ENCODE measurements at places on chromosomes 3 and 15.

- DNase-seq, result peak; percentile 7
Measured at GRCh38 chr3:177905173-177906125, 630.8 kb upstream of the KCNMB2 start.

- no peak for DNase-seq
Measured at GRCh38 chr3:10205451-10206165, 40.9 kb downstream of the IRAK2 start.

DNA sequence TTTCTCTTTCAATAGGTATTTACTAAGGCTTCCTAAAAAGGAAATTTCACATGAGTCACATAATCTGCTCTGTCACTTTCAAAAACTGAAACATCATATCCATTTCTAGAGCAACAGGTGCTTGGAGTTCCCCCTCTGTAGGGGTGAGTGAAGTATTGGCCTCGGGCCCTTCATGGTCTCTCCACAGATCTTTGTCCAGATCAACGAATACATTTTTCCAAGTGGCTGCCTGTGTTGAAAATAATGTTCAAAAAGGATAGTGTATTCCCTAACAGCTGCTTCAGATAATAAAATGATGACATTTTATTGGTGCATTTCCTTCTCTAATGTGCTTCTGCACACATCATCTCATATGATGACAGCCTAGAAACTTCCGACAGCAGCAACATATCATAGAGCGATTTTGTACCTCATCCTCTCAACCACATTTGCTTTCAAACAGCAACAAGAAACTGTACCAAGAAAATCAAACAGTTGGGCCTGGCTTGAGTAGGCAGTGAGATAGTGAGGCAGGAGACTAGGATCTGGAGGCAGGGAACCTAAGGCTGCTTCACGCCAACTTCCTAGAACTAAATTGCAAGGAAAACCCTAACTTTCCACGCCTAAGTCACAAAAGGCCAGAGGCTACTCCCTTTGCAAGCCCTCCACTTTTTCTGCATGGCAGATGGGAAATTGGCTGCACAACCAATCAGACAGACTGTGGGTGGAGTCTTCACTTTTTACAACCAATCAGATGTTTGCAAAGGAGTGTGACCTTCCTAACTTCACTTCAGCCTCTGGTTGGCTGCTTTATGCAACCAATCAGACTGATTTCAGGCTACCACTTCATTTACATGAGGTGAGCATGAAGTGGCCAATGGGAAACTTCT lies 340.2 kb downstream of the LRRC3B start:
- no peak for DNase-seq

DNA sequence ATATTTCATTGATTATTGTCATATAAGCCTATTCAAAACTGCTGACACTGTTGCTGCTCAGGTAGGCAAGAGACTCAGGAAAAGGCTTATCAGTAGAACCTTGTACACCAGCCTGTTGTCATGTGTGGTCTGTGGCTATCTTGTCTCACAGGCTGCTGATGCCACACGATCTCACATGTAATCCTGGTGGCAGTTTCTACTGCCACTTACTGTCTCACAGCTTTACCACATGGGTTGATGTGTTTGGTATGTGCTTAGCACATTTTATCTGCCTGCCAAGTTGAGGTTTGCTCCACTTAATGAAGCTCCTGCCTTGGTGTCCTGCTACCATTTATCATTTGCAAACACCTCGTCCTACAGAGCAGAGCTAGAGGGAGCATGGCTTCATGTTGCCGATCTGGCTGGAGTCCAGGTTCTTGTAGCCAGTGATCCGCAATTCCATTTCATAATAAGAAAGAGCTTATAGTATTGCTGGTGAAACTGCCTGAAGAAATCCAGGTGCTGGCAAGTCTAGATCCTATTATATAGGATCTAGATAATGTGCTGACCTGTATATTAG lies 637.9 kb downstream of the NLGN1 start:
- DNase-seq, result no peak

DNA sequence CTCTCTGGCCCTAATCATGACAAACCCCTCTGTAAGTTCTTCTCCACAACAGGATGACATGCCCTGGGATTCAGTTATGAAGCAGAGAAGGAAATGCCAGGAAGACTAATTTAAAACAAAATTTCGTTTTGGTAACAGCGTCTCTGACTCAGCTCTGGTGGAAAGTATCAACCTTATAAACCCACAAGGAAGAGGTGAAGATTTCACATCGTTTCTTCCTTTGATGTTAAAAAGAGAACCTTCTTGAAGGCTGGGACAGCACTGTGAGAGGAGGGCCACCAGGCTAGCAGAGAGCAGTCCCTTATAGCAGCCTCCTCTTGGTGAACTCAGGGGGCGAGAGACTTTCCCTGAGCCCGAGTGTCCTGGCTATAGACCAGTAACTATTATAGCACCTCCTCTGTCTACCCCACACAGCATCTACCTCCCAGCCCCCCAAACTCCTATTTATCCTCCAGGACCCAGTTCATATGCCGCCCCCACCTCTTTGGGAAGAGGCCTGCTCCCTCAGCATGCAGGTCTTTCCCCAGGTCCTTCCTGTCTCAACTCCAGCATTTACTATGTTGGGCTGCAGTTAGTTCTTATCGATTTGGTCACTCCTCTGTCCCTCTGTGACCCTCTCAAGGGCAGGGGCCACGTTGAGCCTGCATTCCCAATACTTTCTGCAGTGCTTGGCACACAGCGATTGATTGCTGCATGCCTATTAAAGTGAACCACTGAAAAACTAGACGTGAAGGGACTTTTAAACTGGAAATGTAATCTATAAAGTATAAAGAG lies 321.5 kb upstream of the ICE2 start:
- no peak for DNase-seq

DNA sequence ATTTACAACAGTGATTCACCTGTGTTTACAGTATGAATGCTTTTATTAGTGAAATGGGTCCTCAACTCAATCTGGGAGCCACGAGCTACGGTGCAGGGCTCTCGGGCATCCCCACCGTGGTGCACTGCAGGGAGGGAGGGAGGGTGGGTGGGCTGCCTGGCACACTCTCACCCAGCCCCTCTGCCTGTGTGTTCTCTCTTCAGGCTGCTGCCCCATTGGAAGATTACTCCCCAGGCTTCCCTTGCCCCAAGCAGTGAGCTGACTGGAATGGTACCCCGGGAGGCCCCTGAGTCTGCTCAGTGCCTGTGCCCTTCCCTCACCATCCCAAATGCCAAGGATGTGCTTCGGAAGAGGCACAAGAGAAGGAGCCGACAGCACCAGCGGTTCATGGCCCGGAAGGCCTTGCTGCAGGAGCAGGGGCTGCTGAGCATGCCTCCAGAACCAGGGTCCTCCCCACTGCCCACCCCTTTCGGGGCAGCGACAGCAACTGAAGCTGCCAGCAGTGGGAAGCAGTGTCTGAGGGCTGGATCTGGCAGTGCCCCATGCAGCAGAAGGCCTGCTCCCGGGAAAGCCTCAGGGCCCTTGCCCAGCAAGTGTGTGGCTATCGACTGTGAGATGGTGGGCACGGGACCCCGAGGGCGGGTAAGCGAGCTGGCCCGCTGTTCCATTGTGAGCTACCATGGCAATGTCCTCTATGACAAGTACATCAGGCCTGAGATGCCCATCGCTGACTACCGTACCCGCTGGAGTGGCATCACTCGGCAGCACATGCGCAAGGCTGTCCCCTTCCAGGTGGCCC lies 5.0 kb downstream of the AEN start:
- no peak for DNase-seq

DNA sequence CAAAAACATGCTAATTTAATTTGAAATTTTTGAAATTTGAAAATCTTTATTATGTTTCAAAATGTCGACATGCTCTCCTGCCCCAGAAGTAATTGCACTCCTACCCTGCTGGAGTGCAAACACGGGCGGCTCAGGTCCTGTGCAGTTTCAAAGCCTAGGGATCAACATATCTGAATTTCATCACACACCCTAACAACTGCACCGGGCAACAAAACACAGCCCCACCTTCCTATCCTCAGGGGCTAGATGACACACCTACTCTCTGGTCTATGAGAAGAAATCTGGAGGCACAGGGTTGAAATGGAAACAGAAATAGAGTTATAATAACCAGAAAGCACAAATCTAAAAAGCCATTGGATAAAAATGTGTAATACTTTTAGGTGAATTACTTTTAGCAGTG lies 61.4 kb downstream of the BFSP2 start:
- DNase-seq, result no peak

- DNase-seq, result no peak
Measured at GRCh38 chr3:128041344-128041743, 10.9 kb upstream of the SEC61A1 start.

DNA sequence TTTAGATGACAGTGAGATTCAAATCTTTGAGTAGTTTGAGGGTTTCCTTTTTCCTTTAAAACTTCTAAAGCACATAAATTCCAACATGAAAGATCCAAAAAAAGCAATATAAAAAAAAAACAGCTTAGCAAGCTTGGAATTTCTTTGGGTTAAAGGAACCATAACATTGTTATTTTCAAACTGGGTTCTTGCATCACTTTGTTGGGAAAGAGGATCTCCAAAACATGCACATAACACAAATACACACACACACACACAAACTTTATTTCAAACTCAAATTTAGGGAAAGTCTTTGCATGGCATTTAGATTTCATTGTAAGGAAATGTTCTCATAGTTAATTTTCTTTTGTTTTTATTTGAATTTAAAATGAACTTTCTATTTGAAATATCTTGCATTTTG lies 79.2 kb upstream of the COL8A1 start:
- no peak for DNase-seq

- DNase-seq, result no peak
Measured at GRCh38 chr3:53775834-53776251, 70.4 kb downstream of the CHDH start.

GRCh38 chr3:99532246-99532645 lies 106.1 kb upstream of the COL8A1 start:
- DNase-seq, result peak; percentile 29

GRCh38 chr3:12986031-12986430 lies 87.2 kb downstream of the IQSEC1 start:
- DNase-seq, result no peak

DNA sequence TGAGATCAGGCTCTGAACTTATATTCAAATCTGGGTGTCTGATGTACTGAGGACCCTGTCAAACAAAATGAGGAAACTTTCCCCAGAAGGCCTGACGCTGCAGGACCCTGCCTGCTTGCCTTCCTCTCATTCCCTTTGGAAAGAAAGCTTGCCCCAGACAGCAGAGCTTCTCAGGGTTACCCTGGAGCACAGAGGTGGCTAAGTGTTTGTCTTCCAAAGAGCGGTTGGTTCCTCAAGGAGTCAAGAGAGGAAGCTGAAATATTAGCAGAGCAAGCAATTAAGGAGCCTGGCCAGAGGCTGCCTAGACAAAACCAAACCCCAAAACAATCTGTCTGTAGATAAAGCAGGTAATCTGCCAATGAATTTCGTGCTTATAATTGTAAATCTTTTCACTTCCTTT lies 175.3 kb downstream of the NR1D2 start:
- DNase-seq, result no peak

GRCh38 chr3:52171514-52172261 lies 17.5 kb upstream of the POC1A start:
- DNase-seq, result no peak

GRCh38 chr15:94079459-94079858 lies 151.9 kb upstream of the MCTP2 start:
- no peak for DNase-seq

GRCh38 chr3:152258448-152259393 lies 10.0 kb upstream of the MBNL1 start:
- DNase-seq, result no peak

GRCh38 chr15:78691167-78691850 lies 50.3 kb upstream of the CHRNB4 start:
- no peak for DNase-seq

GRCh38 chr3:177385831-177386301 lies 188.6 kb upstream of the TBL1XR1 start:
- no peak for DNase-seq

DNA sequence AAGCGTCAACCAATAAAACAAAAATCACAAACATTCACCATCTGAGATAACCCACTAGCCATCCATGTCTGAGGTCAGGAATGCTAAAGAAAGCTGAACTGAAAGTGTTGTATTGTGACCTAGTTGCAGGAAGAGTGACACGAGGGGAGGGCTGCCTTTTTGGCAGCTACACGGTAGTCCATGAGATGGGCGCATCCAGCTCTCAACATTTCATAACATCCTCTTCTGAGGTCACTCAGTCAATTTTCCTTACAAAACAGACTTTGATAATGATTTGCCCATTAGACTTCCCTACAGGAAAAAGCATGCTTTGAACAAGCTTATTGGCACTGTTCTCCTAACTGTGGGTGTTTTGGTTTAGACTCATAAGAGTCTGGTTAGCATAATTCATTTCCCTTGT lies 15.4 kb upstream of the SHF start:
- DNase-seq, result no peak

DNA sequence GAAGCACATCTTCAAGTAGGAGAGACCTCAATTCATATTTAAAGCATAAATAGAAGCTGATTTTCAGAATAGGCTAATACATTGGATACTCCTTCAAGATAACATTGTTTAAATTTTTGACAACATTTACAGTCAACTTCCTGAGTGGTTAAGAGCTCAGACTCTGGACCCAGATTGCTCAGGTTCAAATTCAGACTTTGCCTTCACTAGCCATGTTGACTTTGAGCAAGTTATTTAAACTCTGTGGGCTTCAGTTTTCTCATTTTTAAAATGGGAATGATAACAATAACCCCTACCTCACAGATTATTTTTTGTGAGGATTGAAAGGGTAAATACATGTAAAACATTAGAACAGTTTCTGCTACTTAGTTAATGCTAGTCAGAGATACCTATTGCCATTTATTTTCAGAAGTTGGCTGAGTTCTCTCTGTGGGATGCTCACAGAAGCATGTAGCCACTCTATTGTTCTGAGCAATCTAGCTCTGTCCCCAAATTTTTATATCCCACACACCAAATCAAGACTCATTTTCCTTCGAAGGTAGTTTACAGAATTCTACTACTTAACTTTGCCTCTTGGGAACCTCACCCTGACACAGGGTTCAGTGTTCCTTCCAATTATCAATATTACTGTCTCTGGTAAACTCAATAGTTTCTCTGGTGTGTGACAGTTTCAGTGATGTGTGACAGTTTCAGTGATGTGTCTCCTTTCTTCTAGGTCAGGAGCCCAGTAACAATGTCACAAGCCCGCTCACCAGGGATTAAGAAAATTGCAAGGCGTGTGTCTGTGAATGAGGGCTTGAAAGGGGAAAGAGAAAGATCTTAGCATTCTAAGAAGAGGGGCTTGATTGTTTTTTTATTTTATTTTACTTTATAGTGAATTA lies 79.4 kb upstream of the OSTN start:
- DNase-seq, result no peak
